ENCODE measurements at places on chromosomes 12 and 14. TPM values are rescaled to one million over a fixed set of nuclear protein-coding genes. Genes with fewer than 3 reads are reported as not detected.

The CD163 gene
- total RNA-seq, result not detected

The PTPRQ gene
- 0.03 TPM for total RNA-seq

The SMCO2 gene
- total RNA-seq, result 0.13 TPM

The PLEKHG7 gene
- 0.02 TPM for total RNA-seq

The TSHR gene
- not detected for total RNA-seq
